ENCODE measurements at places on chromosomes 6 and 20.

DNA sequence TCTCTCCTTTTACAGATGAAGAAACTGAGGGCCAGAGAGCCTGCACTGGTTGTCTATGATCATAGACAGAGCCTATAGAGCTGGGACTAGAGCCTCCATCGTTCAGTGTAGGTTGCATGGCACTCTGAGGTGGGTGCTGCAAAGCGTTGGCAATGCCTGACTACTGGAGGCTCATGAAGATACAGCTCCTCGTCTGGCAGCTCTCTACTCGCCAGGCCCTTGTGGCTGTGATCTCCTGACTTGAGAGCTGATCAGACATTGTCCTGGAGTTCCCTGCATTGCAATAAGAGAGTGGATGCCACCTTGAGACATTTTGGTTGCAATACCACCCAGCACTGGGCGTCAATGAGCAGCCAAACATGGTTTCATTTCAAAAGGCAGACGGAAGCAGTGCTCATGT is 270.1 kb upstream of the ARID1B start:
- no peak for DNase-seq

GRCh38 chr20:63651942-63652191 is 1.4 kb downstream of the STMN3 start:
- DNase-seq = no peak

DNA sequence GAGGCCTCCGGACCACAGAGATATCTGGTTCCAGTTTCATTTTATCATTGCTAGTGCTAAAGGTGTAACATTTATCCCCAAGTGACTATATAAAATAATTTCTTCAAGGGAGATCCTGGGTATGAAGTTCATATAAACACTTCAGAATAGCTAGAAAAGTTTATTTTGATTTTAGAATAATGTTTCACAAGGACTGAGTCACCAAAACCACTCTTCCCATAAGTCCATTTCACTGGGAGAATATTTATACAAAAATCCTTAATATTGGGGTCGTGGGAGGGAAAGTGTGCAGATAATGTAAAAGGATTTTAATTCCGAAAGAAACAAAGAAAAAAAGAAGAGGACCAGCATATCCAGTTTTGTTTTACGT is 128.1 kb downstream of the ISM1 start:
- DNase-seq = no peak

GRCh38 chr20:58981628-58982364 is 740 bp downstream of the NELFCD start:
- DNase-seq = peak; percentile 28

DNA sequence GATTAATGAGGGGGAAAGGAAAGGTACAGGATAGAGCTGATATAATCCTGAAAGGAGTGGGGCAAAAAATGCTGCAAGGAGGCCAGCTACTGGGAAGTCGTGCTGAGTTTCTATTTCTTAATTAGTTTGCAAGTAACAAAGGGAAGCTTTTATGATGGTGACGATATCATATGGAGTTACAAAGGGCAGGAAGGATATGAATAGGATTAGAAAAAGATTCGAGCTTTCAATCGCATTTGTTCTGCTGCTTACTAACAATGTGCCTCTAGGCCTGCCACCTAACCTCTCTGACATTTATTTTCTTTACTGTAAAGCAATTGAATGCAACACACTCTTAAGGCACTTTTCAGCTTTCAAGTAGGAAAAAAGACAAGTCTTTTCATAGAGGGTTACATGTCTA is 219.2 kb downstream of the CLVS2 start:
- no peak for DNase-seq

- DNase-seq = no peak
Observed at GRCh38 chr6:163599684-163600083, 185.2 kb downstream of the QKI start.

GRCh38 chr6:157528931-157529653 is 148.1 kb downstream of the ZDHHC14 start:
- no peak for DNase-seq

DNA sequence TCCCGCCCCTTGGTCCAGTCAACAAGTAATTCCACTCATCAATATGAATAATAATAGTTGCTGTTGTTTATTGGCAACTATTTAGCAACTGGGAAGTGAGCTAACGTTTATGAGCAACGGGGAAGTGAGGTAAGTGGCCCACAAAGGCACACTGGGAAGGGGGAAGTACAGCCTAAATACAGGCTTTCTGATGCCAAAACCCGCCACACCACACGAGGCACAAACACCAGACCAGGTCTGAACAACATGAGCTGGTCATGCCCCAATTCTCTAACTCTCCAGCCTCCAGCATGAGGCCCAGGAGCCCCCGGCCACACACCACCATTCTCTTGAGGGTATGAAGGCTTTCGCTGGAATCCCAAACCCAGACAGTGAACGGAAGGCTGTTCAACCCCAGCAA is 50.8 kb downstream of the PREX1 start:
- DNase-seq = no peak

- DNase-seq = no peak
Observed at GRCh38 chr6:168250250-168250649, 69.3 kb downstream of the DACT2 start.

DNA sequence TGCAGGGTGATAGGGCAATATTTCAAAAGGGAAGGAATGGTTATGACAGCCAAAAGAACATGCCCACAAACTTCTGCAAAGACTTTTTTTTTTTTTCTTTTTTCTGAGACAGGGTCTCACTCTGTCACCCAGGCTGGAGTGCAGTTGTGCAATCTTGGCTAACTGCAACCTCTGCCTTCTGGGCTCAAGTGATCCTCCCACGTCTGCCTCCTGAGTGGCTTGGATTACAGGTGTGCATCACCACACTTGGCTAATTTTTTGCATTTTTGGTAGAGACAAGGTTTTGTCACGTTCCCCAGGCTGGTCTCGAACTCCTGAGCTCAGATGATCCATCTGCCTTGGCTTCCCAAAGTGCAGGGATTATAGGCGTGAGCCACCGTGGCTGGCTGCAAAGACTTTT is 117.6 kb upstream of the ADGRF1 start:
- DNase-seq = no peak

- DNase-seq = no peak
Observed at GRCh38 chr6:69631552-69632346, 165.1 kb downstream of the LMBRD1 start.

- no peak for DNase-seq
Observed at GRCh38 chr20:60977901-60978300, 274.2 kb upstream of the CDH4 start.

DNA sequence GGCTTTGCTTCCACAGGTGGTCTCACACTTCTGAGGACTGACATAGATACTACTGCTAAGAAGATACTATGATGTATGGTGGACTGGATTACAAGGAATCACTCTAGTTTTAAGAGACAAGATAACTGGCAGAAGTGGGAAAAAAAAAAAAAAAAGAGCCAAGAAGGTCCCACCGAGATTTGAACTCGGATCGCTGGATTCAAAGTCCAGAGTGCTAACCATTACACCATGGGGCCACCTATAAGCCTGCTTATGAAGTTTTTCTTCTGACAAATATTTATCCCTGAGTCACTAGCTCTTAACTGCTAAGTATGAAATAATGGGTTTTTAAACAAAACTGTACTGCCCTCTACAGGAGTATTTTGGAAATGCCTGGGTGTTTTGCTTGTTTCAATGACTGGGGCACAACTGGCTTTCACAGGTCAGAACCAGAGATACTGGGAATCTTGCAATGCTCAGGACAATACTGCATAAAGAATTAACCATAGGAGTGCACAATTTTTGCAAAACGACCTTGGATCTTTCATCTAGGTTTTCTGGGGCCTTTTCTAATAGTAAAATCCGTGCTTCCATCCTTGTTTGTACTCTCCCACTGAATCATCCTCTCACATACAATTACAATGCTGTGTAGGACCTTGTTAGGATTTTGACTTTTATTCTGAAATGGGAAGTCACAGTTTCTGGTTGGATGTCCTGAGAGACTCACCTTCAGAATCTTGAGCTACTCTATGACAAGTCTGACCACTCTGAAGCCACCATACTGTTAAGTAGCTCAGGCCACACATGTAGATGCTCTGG is 116.3 kb downstream of the OR2B2 start:
- DNase-seq = peak; percentile 90

- DNase-seq = no peak
Observed at GRCh38 chr6:100553243-100553642, 88.5 kb upstream of the SIM1 start.

- no peak for DNase-seq
Observed at GRCh38 chr6:36149476-36149875, 19.2 kb downstream of the MAPK13 start.

DNA sequence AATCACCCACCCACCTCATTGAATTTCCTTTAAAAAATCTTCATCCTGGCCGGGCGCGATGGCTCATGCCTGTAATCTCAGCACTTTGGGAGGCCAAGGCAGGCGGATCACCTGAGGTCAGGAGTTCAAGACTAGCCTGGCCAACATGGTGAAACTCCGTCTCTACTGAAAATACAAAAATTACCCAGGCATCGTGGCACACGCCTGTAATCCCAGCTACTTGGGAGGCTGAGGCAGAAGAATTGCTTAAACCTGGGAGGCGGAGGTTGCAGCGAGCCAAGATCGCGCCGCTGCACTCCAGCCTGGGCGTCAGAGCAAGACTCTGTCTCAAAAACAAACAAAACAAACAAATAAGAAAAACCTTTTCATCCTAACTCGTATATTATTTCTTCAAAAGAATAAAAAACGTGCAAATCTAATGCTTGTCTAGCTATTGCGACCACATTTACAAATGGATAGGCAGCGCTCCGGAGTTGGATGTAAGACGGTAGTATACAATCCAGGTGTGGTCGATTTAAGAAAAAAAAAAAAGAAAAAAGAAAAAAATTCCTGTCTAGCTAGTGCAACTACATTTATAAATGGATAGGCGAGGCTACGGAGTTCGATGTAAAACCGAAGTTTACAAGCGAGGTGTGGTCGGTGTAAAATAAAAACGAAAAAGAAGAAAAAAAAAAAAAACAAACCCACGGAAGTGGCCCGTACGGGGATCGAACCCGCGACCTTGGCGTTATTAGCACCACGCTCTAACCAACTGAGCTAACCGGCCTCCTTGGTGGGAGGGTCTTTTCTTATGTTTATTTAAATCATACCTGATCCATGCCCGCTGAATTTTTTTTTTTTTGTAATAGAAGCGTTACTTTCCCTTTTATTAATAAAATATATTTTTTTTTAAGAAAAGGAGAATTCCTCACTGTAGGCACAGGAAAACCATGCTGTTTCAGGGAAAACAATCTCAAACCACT is 70.7 kb upstream of the PRSS16 start:
- DNase-seq = peak; percentile 46

DNA sequence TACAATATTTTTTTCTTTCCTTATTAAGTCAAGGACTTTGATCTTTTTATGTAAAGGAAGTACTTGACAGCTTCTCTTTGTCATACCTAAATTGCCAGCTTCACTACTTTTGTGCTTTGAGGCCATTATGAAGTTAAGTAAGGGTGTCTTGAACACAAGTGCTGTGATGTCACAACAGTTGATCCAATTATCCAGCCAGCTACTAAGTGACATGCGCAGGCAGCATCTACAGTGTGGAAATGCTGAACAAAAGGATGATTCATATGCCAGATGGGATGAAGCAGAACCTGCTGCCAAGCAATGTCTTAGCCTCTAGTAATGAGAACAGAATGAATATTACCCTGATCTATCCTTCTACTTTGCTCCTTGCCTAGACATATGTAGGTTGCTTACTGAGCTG is 68.3 kb upstream of the TMEM244 start:
- peak; percentile 22 for DNase-seq

DNA sequence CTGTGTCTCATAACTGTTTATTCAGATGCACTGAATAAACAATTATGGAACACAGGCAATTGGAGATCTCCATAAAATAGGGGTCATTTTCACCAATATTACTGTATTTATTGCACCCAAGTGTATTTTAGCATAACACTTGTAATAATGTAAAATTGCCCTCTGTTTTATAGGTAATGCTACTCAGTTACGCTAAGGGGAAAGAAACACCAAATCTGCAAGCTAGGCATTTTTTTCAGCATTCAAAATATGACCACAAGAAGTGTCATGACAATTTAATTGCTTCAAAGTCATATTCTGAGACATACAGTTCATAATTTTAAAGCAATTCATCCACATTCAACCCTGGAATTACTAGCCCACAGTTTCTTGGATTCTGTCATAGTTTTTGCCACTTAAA is 643.2 kb upstream of the NOX3 start:
- no peak for DNase-seq

- no peak for DNase-seq
Observed at GRCh38 chr6:159533016-159533415, 160.0 kb downstream of the SOD2 start.

GRCh38 chr6:50819904-50820868 is 1.5 kb downstream of the TFAP2B start:
- DNase-seq = no peak

GRCh38 chr6:44341095-44341890 is 1.2 kb upstream of the SPATS1 start:
- no peak for DNase-seq

DNA sequence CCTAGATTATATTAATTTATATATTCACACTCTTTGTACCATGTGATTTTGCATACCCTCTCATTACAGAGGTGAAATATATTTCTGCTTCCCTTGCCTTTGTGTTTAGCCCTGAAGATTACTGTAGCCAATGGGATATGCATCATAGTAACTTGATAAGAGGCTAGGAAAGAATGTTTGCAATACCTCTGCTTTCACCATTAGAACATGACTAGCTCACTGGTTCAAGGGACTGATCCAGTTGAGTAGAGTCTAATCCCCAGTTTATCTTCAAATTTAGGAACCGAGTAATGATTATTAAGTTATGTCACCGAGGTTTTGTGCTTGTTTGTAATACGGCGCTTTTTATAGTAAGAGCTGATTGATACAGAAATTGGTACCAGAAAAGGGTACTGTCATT is 552.6 kb upstream of the GJE1 start:
- DNase-seq = no peak

GRCh38 chr6:37878150-37878710 is 58.7 kb downstream of the ZFAND3 start:
- no peak for DNase-seq

- no peak for DNase-seq
Observed at GRCh38 chr6:106169517-106169916, 83.4 kb downstream of the PRDM1 start.
